ENCODE measurements at places on chromosomes 7 and 10. TPM values are rescaled to one million over a fixed set of nuclear protein-coding genes. Genes with fewer than 3 reads are reported as not detected.

ACTL6B gene
- total RNA-seq = not detected

TET1 gene
- 15.1 TPM for total RNA-seq

STOX1 gene
- 3.7 TPM for total RNA-seq

GPR15LG gene
- total RNA-seq = not detected

HACD1 gene
- total RNA-seq = 66.8 TPM

VWC2 gene
- under 0.01 TPM for total RNA-seq

GJD4 gene
- total RNA-seq = 2.1 TPM

FGFBP3 gene
- 1.6 TPM for total RNA-seq

BTBD16 gene
- not detected for total RNA-seq

GPR26 gene
- total RNA-seq = not detected

AKR1C4 gene
- total RNA-seq = not detected

CTAGE4 gene
- not detected for total RNA-seq

NRCAM gene
- total RNA-seq = 13.6 TPM

P4HA1 gene
- 53.8 TPM for total RNA-seq

MYL10 gene
- 8.4 TPM for total RNA-seq

PON1 gene
- total RNA-seq = not detected

MAT1A gene
- not detected for total RNA-seq

RPEL1 gene
- not detected for total RNA-seq

PNLIPRP2 gene
- not detected for total RNA-seq

TMEM225B gene
- total RNA-seq = 0.52 TPM

SPACDR gene
- total RNA-seq = not detected

ZNF479 gene
- not detected for total RNA-seq

HYAL4 gene
- under 0.01 TPM for total RNA-seq

CLRN3 gene
- total RNA-seq = 0.52 TPM

ACSL5 gene
- total RNA-seq = 4.2 TPM

ITPRIP gene
- total RNA-seq = 4.2 TPM

NUTM2B gene
- 1.0 TPM for total RNA-seq
